Mucosa of gallbladder (tissue), 1 donor: ENCODE measurements at places on chromosomes 1 and 21. TPM values are rescaled to one million over a fixed set of nuclear protein-coding genes. Genes with fewer than 3 reads are reported as not detected.

- no peak for DNase-seq
Measured at GRCh38 chr21:17197996-17198395, 314.8 kb upstream of the CXADR start.

GRCh38 chr1:109933856-109934711 is 23.4 kb downstream of the CSF1 start:
- no peak for DNase-seq

DNA sequence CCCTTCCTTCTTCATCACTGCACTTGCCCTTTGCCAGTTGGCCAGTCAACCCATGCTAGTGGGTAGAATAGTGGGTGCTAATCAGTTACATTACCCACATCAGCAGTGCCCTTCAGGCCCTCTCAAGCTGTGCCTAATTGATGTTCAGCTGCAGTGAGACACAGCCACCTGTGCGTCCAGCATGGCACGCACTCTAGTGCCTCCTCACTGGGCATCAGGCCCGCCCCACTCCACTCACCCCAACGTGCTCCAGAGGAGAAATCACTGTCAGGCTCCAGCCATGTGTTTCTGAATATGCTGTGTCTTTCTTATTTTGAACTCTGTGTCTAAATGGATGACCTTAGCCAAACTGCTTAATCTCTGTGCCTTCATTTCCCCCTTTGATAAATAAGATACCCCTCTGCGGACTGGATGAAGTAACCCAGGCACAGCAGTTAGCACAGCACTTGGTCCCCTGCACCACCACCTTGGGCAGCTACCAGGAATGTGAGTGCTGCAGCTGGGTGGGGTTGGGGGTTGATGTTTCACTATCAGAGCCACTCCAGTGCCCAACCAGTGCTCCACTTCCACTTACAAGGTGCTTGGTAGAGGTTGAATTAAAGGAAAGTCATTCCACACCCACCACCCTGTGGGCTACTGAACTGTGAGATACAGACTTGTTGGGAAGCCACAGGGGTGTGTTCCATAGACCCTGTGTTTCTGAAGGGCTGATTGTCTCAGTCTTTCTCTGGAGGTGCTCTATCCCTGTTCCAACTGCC is 8.9 kb upstream of the ADORA3 start:
- no peak for DNase-seq

- DNase-seq: no peak
Measured at GRCh38 chr1:20472121-20472520, 13.9 kb downstream of the CAMK2N1 start.

DNA sequence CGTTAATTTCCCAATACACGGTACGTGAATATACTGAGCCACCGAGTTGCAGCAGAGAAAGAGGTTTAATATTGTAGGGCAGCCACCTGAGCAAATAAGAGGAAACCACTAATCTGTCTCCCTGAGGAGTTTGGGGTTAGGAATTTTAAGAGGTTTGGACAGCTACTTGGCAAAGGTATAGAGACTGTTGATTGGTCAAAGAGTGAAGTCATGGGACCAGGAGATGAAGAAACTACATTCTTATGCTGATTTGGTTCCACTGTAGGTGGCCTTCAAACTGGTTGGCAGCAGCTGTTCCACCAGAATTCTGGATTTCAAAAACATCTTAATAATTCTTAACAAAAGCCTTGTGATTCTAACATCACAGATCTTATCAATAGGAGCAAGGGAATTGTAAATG is 485.4 kb upstream of the PRMT6 start:
- no peak for DNase-seq

- no peak for DNase-seq
Measured at GRCh38 chr1:3662080-3662671, 9.9 kb downstream of the TP73 start.

- no peak for DNase-seq
Measured at GRCh38 chr1:22536506-22536905, 26.8 kb upstream of the EPHA8 start.

DNA sequence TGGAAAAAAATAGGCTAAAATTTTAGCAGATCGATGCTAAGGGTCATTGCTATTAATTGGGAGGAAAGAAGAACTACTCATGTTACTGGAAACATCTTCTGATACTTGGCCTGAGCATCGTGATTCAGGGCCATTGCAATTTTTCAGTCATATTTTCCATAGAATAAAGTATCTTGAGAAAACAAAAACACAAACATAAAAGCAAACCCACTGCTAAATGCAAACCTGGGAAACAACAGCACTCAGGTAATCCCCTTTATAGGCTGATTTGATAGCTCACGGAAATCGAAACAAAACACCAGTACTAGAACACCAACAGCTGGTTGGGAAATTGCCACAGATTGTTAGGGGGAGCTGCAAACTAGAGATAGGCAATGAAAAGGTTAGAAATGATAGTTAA is 172.9 kb upstream of the ESRRG start:
- DNase-seq: no peak

- DNase-seq: no peak
Measured at GRCh38 chr1:30232288-30232899, 491.0 kb downstream of the MATN1 start.

DNA sequence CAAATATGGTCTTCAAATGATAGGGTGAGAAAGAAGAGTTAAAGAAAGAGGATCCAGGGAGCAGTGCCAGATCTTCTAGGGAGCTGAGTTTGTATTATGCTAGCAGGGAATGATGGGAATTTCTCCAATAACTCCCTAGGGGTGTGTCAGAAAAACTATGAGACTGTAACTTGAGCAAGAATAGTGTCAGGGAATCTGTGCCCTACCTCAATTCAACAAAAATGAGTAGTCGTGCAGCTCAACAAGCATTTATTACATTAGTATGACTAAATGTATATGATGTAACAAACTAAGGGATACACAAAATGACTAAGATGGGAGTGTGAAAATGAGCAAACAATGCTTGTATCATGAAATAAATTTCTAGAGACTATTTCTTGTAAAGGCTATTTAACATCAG is 24.2 kb downstream of the SPAG17 start:
- no peak for DNase-seq

CYP4A11 gene
- 14.2 TPM for total RNA-seq

BEND5 gene
- 17.5 TPM for total RNA-seq

TTC22 gene
- 24.9 TPM for total RNA-seq

BACE2 gene
- total RNA-seq: 174 TPM

CHIA gene
- 0.23 TPM for total RNA-seq

IQGAP3 gene
- total RNA-seq: 2.5 TPM
